ENCODE measurements at places on chromosomes 5 and 9.

GRCh38 chr5:132224716-132225115, 2.9 kb downstream of the P4HA2 start:
- DNase-seq = no peak

GRCh38 chr5:79791843-79792242, 102.2 kb downstream of the CMYA5 start:
- DNase-seq = no peak

GRCh38 chr5:87116825-87117512, 150.7 kb upstream of the RASA1 start:
- no peak for DNase-seq

- DNase-seq = no peak
Measured at GRCh38 chr9:7316967-7317366, 482.6 kb downstream of the DMAC1 start.

DNA sequence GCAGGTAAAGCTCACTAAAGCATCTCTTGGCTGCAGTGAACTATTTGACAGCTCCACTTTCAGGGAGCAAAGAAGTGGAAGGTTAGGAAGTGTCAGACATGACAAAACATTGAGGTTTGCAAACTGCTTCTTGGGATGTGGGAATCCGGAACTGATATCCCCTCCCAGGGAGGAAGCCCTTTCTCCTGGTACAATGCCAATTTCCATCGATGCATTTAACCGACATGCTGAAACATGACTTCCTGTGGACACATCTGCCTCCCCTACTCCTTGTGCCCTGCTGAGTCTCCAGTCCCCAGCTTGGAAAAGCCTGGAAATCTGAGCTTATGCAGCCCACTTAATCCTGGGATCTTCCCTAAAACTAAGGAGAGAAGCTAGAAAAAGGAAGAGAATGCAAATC, 323.1 kb upstream of the DAP start:
- no peak for DNase-seq

DNA sequence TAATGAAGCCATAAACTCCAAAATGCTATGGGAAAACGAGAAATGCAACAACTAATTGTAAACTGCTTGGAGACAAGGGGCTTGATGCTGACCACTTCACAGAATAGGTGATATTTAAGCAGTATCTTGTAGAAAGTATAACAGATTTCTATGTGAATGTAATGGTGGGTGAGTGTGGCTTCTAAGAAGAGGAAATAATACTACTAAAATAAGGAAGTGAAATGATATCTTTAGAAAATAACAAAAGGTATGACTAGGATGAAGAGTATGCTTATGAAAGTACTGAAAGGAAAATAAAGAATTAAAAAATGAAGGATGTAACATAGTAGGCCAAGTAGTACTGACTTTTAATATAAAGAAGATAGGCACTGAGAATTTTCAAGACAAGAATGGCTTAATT, 94.2 kb downstream of the AGTPBP1 start:
- DNase-seq = no peak

- DNase-seq = no peak
Measured at GRCh38 chr5:88979726-88980125, 96.7 kb upstream of the MEF2C start.

DNA sequence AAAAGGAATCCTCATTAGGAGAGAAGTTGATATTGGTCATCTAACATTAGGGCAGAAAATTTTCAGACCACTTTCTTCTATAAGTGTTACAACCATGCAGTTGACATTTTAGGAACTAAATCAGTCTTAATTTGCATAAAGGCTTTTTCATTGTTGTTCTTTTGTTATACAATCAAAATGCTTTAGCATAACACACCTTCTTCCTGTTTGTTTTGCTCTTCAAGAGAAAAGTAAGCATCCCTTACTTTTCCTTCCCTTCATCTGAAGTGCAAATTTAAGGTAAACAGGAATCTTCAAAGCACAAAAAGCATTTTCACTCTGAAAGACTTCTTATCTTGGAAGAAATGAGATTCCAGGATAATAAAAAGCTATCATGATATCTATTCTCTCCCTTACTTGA, 273.6 kb downstream of the PTPRD start:
- DNase-seq = no peak

DNA sequence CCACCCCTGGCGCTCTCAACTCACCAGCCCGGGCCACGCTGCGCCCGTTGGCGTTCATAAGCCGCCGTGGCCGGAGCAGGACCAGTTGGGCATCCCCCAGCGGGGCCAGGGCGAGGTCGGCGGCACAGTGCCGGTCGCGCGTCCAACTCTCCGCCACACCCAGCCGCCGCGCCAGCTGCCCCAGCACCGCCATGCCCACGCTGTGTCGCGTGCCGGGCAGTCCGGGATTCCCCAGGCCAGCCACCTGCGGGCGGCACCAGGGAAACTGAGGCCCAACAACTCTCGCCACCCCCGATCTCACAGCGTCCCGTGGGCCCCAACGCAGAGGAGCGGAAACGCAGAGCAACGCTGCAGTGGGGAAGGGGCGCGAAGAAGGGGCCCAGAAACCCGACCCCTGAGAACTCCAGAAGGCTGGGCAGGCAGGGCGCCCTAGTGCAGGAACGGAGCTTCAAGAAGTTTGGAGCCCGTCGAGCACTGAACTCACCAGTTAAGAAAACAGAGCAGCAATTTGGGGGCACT, 453 bp downstream of the PTRH1 start:
- no peak for DNase-seq

DNA sequence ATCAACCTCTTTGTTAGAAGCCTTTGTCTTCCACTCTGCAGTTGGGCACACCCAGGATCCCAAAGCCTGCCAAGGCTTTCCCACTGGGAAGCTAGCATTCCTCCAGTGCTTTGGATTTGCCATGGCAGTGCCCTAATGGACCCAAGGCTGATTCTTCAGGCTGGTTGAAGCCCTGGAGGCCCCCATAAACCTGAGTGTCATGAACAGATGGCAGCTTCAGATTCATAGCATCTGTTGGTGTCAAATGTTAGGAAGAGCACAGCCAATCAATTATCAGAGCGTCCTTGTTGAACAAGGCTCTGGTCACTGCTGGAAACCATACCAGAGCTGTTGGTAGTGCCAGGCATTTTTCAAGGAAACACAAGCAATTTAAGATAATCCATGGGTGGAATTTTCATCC, 241.1 kb upstream of the KLF4 start:
- no peak for DNase-seq

DNA sequence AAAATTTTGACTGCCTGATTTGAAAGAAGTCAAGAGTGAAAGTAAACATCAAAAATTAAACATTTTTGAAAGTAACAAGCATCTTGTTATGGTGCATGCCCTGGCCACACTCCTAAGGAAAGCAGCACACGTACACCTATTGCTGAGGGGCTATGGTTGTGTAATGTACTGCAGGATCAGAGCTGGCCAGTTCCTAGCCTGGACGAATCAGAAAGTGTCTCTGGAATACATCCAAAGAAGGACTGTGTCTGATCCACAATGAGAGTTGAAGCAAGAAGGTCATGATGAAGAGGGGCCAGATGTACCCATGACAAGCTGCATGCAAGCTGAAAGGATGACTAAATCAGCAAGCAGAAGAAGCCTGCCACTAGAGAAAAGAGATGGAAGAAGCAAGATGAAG, 618.2 kb downstream of the TLE1 start:
- DNase-seq = no peak

DNA sequence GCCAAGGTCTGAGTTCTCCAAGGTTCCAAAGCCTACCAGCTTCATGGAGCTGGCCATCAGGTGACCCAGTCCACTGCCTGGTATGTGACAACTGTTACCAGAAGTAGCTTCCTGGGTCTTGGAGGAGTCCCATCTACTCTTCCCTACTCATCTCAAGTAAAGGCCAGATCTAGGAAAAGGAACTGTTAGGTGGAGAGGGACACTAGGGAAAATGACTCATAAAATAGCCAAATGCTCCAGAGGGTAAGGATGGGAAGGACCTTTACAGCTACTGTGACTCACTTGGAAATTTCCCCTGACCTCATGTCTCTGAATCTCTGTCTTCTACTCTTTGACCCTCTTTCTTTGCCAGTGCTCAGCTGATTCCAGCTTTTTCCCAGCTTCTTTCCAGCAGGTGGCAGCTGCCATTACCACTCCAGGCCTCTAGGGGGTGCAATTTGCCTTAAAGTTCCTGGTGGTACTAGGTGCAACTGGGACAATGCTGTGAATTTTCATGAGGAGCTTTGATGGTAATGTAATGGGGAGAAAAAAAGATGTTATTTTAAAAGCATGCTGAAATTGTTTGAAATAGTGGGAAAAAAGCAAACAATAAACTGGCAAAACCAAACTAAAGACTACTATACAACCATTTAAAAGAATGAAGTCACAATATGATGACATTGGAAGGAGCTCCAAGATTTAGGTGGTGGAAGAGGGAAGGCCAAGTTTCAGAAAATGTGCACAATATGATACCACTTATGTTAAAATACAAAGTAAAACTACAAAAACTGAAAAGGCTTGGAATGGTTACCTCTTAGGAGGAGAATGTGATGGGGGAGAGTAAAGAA, 27.1 kb upstream of the MYORG start:
- no peak for DNase-seq

DNA sequence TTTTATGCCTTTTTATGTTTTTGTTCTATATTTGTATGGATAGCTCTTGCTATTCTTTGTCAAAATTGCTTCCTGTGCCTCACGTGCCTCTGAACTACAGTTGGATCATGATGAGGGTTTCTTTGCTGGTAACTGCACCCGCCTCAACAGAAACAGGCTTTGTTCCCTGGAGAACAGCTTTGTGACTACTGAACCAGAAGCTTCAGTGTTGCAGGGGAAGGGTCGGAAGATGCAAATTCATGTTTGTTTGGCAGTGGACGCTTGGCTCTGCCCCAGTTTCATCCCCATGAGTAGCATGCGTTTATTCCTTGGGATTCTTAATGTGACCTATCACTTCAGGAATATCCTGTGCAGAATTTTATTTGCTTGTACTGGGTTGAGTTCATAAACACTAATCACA, 959.1 kb upstream of the WWC1 start:
- no peak for DNase-seq

GRCh38 chr5:5586721-5587120, 164.2 kb downstream of the ICE1 start:
- no peak for DNase-seq

- DNase-seq = no peak
Measured at GRCh38 chr9:135766251-135766650, 64.3 kb downstream of the KCNT1 start.

DNA sequence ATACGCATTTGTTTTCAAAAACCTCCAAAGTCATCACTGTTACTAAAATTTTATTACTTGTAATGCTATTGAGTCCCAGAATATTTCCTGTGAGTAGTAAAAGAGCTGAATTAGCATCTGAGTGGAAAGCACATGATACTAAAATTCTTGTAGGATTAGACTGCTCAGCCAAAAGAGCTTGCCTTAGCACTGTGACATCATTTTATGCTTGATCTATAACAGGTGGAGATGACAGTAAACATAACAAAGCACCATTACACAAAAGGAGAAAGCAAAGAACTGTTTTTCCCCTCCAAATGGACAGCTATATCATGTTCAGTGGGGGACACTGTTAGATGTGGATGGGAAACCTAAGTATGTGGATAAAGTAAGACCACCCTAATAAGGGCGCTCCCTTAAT, 5.8 kb upstream of the JAK2 start:
- no peak for DNase-seq

- no peak for DNase-seq
Measured at GRCh38 chr5:56606192-56606591, 209.2 kb upstream of the MAP3K1 start.

GRCh38 chr9:129068110-129068509, 12.8 kb upstream of the DOLPP1 start:
- no peak for DNase-seq

DNA sequence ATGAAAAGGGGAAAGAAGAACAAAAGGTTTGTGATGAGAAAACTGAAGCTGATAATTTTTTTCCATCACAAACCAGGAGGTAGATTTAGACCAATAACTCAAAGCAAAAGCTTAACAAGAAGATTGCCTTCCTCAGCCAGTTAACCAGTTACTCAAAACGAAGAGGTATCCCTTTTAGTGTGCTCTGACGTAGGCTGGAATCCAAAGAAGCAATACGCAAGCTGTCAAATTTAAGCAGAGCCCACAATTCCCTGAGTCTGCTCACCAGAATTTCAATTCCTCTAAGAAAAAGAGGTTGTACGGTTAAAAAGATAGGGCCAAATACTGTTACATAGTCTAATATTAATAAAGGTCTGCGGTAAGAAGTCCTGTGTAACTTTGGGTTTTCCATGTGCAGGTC, 61.8 kb downstream of the BRINP1 start:
- no peak for DNase-seq

GRCh38 chr5:65334077-65334476, 147.6 kb downstream of the ADAMTS6 start:
- no peak for DNase-seq

- DNase-seq = no peak
Measured at GRCh38 chr5:14873093-14873492, 1.5 kb upstream of the ANKH start.

DNA sequence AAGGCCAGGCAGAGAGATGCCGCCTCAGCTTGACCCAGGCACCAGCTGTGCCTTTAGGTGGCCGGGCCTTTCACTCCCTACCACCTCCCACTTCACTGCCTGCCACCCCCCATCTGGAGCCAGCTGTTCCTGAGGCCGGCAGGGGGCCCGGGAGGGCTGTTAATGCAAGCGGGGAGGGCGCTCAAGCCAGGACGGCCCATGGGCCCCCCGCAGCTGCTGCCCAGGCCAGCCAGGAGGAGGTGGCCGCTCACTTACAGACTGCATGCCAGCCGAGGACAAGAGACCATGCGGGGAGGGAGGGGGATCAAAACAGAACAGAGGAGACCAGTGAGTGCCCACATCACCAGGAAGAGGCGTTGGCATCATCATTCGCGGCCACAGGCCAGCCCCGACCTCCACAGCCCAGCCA, 4.5 kb downstream of the ABCA2 start:
- DNase-seq = no peak

- DNase-seq = no peak
Measured at GRCh38 chr9:137136261-137136880, 2.6 kb upstream of the GRIN1 start.

GRCh38 chr9:98191671-98192502, 550 bp downstream of the CORO2A start:
- no peak for DNase-seq

- no peak for DNase-seq
Measured at GRCh38 chr9:82342046-82342445, 353.5 kb downstream of the SPATA31D1 start.

Measured in stimulated activated CD8-positive, alpha-beta memory T cell treated with anti-CD3 and anti-CD28 coated beads, Interleukin-15, amount 100 ng/mL, for 24 hours (primary cell).